ENCODE measurements at places on chromosomes 7 and 10.
A peak's percentile ranks its signal among the peaks of the same experiment; 100 is the strongest.

DNA sequence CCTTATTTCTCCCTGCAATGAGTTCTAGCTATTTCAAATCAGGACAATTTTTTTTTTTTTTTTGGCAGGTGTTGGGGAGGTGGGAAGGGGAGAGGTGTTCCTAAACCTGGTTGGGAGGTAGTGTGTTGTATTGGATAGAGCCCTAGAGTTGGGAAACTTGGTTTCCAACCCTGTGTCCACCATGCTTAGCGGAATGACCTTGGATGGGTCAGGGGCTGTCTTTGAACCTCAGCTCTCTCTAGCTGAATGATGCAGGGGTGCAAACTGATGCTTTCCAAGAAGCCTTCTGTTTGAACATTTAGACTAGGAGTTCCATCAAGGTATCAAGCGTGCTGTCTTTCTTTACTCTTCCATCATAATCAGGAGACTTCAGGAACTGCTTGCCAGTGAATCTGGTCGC is 332.2 kb downstream of the LRMDA start:
- no peak for DNase-seq

DNA sequence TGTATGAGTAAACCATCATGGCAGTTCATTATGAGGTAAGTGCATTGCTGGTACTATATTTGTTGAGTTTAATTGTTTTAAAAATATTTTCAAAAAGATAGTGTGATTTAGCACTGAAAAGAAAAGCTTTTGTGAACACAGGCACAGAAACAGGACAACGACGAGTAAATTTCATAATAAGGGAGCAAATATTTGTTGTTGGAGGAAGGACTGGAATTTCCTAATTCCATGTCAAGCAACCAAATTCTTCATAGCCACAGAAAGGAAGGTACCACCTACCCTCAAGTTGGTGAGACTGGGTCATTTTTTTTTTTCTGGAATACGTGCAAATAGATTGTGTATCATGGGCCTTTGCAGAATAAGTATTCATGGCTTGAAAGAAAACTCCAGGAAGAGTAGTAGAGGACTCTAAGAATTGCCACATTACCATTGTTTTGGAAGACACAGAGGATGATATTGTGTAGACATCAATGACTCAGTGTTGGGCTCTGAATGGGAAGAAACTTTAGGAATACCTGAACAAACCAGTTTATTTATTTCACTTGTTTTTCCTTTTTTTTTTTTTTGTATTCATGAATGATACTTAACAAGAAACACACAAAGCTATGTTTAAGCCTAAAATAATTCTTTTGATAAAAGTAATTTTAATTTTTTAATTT is 7.8 kb downstream of the UBE2D4 start:
- no peak for DNase-seq

DNA sequence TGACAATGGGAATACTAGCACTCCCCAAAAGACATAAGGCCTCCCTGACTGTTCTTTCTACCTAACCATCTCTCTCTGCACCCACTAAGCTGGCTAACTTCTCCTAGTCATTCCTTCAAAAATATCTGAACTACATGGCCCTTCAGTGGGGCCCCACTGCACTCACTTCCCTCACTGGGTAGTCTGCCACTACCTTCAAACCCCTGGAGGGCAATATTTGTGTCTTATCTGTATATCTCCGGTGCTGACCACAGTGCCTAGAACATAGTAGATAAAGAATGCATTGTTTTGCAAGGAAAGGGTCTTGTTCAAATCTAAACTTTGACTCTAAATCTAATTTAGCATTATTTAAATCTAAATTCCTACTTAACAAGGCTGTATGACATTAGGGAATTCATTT is 44.3 kb downstream of the CACUL1 start:
- DNase-seq: no peak

DNA sequence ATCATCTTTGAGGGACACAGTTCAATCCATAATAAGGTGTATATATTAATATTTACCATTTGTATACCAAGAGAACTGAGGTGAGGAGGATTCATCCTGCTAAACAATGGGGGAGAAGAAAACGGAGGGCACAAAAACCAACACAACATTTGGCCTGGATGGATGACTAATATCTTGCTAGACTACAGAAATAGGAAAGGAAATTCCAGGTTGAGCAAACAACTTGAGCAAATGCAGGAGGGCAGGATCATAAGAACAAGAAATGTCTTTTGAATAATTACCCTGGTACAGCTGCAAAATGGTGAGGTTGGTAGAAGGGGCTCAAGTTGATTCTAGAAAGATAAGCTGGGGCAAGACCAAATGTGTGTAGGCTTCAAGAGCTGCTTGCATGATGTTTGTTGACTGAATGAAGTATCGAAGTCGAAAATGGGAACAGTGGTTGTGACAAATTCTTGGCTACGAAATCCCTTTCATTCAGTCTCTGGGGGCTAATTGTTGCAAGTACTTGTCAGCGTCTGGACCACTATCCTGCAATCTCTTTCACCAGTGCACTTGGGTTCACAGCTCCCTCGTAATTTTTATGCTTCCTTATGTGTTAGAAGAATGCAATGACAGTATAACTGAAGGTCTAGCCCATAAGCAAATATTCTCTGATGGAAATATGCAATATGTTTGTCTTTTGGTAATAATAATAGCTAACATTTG is 176.2 kb downstream of the PTEN start:
- no peak for DNase-seq

- DNase-seq: no peak
Measured at GRCh38 chr10:94443047-94443446, 40.7 kb downstream of the TBC1D12 start.

DNA sequence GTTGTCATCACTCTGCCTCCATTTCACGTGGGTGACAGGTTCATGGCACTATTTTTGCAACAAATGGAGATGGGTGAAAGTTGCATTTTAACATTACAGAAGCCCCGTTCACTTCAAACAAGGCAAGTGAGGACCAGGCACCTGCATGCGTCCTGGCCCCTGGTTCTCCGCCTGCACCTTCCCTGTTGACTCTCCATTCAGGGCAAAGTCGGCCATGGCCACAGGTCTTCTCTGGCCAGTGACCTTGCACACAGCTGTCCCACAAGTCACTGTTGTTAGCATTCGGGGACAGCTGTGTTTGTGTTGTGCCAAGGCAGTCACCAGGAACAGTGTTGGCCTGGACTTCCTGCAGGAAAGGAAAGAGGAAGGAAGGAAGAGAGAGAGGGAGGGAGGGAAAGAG is 554.9 kb downstream of the TCERG1L start:
- no peak for DNase-seq

- no peak for DNase-seq
Measured at GRCh38 chr10:48740988-48741387, 56.3 kb downstream of the WDFY4 start.

DNA sequence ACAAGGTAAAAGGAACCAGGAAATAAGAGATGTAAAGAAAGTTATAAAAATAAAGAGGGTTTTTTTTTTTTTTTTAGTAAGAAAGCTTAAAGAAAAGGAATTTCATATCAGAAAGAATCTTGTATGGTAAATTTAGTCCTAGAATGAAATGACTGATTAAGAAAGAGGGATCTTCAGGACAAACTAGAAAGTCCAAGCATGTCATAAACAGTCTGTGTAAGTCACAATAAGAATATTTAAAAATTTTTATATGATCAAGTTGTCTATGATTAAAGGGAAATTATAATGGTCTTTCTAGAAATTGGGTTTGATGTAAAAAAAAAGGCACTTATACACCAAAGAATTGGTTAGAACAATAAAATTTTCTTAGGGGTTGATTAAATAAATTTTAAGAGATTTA is 289.5 kb downstream of the XPNPEP1 start:
- no peak for DNase-seq

GRCh38 chr10:29805134-29805723 is 170.5 kb upstream of the SVIL start:
- no peak for DNase-seq

- no peak for DNase-seq
Measured at GRCh38 chr7:44633254-44634186, 27.1 kb downstream of the OGDH start.

DNA sequence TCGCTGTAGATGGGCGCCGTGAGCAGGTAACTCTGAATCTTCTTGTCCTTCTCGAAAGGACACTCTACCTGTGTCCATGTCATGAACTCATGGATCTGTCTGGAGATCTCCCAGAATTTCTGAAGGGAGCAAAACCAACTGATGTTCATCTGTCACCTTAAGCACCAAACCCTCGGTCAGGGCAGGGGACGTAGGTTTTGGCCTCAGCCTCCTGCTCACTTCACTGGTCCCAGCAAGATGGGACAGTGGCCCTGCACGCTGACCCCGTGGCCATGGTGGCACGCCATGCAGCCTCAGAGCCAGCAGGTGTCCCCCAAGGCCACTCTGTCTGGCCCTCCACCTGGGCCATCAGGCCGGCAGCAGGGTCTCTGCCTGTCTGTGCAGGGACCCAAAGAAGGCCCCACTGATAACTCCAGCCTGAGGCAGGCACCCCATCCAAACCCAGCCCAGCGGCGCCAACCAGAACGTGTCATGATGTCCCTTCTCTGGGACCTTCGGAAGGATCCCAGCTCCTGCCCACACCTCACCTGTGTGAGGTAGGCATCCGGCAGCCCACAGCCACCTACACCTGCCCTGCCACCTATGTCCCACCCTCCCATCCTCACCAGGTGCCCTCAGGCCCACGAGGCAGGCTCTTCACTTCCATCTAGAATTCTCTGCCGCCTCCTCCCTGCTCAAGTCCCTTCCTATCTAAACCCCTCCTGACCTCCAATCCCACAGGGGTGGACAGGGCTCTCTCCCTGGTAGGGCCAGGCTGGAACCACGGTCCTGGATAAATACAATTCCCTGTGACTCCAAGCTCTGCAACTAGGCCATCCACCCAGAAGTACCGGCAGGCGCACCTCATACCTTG is 59.0 kb downstream of the CSGALNACT2 start:
- DNase-seq: no peak

DNA sequence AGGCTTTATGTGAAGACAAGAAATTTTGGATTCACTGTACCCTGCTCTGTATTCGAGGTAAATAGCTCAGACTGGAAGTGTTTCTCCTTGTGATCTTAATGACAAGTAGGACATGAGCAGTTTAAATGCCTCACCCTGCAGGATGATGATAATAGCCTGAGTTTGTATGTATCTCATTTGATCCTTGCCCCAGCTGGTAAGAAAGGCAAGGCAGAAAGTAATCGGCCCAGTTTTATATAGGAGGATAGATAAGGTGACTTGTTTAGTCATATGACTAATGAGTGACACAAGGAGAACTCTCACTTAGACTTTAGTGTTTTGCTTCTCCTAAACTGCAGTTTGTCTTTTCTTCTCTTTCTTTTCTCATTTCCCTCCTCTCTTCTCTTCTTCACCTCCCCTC is 372.6 kb downstream of the PHF14 start:
- no peak for DNase-seq

- no peak for DNase-seq
Measured at GRCh38 chr7:80679921-80680907, 41.8 kb downstream of the CD36 start.

DNA sequence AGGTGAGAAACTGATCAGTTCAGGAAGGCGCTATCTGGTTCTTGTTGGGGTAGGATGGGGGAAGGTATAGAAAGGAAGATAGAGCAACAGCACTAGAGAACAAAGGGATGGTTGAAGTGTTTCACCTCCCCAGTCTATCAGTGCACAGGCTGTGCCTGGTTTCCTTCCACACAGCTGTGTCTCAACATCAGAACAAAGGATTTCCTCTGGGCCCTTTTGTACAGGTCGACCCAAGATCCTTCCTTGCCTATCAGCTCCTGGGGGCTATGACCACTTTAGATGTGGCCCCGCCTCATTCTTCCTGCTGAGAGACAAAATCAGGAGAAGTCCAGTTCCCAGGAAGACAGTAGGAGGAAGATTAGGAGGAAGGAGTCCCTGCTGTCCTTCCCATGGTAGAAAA is 65.6 kb downstream of the NAMPT start:
- DNase-seq: no peak

DNA sequence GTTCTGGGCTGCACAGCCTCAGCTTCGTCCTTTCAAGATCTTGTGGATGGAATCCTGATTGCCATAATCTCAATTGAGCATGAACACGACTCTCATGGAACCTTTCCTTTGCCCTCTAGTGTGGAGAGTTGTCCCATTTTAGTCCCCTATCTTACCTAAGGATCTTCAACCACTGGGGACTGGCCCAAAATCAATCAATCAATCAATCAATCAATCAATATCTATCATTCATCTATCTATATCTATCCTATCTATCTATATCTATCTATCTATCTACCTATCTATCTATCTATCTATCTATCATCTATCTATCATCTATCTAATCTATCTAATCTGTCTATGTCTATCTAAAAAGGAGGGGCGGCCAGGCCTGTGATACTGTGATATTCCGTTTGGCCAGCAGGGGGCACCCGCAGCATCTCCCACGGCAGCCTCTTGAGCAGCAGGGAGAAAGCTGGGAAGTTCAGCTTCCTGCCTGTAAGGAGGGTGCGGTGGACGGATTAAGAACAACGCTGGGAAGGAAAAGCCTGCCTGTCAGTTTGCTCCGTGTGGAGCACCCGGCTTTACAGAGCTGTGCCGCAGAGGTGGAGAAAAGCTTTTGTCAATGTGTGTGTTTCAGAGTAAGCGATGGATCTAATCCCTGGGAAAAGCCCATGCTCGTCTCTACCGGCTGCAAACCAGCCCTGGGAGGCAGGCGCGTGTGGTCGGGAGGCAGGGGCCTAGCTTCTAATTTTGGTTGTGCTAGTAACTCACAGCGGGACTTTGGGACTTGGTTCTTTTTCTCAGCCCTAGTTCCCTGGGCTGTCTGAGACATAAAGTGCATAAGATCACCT is 124.9 kb downstream of the SH2D4B start:
- peak; percentile 39 for DNase-seq

DNA sequence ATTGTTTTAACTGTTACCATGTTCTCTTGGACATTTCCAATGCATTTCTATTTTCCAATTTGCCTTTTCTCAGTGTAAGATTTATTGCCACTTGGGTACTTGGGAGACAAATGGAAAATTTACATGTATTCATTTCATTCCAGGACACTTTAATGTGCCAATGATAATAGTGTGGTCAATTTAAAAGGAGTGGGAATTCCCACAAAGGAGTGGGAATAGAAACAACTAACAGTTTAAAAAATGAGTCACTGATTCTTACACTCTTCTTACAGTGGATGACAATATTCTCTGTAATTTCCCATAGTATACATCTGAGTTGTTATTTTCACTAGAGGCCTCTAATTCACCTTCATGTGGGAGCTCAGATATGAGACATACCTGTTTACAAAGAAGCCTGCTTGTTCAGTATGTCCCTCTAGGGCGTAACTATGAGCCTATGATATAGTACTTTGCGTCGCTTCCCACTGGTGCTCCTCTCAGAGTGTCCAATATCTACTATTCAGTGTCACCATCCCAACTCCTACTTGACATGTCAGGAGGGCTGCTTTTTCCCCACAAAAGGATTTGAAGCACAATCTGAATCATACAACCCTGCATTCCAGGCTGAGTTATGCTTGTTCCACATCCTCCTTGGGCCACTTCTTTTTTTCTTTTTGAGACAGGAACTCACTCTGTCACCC is 301.3 kb downstream of the PHTF2 start:
- DNase-seq: no peak
